ENCODE measurements at places on chromosomes 3 and 15. TPM values are rescaled to one million over a fixed set of nuclear protein-coding genes. Genes with fewer than 3 reads are reported as not detected.

The DYNLT2B gene
- total RNA-seq = 4.2 TPM

The CHL1 gene
- total RNA-seq = 9.9 TPM

The FBXL22 gene
- total RNA-seq = 17.7 TPM

The ZBTB47 gene
- total RNA-seq = 21.4 TPM

The ANKUB1 gene
- not detected for total RNA-seq

The IL5RA gene
- not detected for total RNA-seq

The KBTBD12 gene
- total RNA-seq = 13.6 TPM

Measured in skeletal muscle tissue (tissue), 5 donors.